ENCODE measurements at places on chromosomes 12 and 14. TPM values are rescaled to one million over a fixed set of nuclear protein-coding genes. Genes with fewer than 3 reads are reported as not detected.

RERGL gene
- total RNA-seq: not detected

PDE6H gene
- total RNA-seq: not detected

TECPR2 gene
- total RNA-seq: 5.0 TPM

PNMA1 gene
- total RNA-seq: 20.4 TPM

RFX4 gene
- total RNA-seq: not detected

A2M gene
- total RNA-seq: 29.7 TPM

GRIP1 gene
- not detected for total RNA-seq

OR4E2 gene
- not detected for total RNA-seq

COX8C gene
- not detected for total RNA-seq

MYH6 gene
- not detected for total RNA-seq

CD69 gene
- total RNA-seq: not detected

BIN2 gene
- not detected for total RNA-seq

THAP2 gene
- 7.1 TPM for total RNA-seq

CBLN3 gene
- total RNA-seq: 0.72 TPM

TPPP2 gene
- total RNA-seq: not detected

ANGEL1 gene
- 6.6 TPM for total RNA-seq

FGD4 gene
- total RNA-seq: 2.0 TPM

MMP17 gene
- 50.9 TPM for total RNA-seq

FAM222A gene
- 0.39 TPM for total RNA-seq

DPF3 gene
- total RNA-seq: 6.5 TPM

GPR162 gene
- total RNA-seq: 1.8 TPM

SIX1 gene
- 7.7 TPM for total RNA-seq

RABGGTA gene
- total RNA-seq: 20.2 TPM

DCN gene
- 10.3 TPM for total RNA-seq

PLEKHG7 gene
- total RNA-seq: not detected

PSMB11 gene
- 0.10 TPM for total RNA-seq

NEK9 gene
- 11.1 TPM for total RNA-seq

WNT5B gene
- 42.9 TPM for total RNA-seq

KLRC1 gene
- not detected for total RNA-seq

LRFN5 gene
- total RNA-seq: 0.12 TPM

SOAT2 gene
- total RNA-seq: not detected

XPOT gene
- total RNA-seq: 74.0 TPM

CDH24 gene
- total RNA-seq: 6.7 TPM

NCAPD2 gene
- 106 TPM for total RNA-seq

TRAF3 gene
- 16.3 TPM for total RNA-seq

SCNN1A gene
- total RNA-seq: not detected

CCDC38 gene
- total RNA-seq: not detected

STRAP gene
- 92.0 TPM for total RNA-seq

ZFHX2 gene
- not detected for total RNA-seq

SLC5A8 gene
- total RNA-seq: not detected

EGLN3 gene
- total RNA-seq: 4.4 TPM

SRRM4 gene
- total RNA-seq: not detected

Measured in RPMI7951 (cell line).